ENCODE measurements at places on chromosomes 1 and 21.

DNA sequence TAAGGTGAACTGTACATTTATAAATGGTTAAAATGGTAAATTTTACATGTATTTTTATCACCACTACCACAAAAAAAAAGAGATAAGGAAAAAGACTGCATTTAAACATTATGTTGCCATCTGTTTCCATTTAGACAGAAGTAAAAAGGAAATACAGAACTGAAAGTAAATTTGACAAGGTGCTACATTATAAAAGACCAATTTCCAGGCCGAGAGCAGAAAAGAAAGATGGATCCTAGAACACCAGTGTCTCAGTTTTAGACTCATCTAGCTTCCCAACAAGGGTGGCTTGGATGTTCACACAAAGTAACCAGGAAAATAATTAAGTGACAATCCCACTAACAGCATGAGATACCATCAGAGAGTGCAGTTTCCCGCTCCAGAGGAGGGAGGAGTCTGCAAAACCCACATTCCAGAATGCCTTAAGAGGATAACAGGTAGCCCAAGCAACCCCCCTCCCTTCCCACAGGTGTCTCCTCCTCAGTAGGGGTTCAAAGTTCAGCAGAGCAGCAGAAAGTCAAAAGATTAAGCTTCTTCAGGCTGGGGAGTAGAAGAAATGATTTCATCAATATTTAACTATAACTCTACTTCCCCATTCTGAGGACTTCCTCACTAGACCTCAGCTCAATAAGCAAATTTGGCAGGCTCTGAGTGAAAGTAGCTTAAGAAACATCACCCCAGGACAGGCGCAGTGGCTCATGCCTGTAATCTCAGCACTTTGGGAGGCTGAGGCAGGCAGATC is 11.8 kb downstream of the TPM3 start:
- DNase-seq: peak; percentile 50

DNA sequence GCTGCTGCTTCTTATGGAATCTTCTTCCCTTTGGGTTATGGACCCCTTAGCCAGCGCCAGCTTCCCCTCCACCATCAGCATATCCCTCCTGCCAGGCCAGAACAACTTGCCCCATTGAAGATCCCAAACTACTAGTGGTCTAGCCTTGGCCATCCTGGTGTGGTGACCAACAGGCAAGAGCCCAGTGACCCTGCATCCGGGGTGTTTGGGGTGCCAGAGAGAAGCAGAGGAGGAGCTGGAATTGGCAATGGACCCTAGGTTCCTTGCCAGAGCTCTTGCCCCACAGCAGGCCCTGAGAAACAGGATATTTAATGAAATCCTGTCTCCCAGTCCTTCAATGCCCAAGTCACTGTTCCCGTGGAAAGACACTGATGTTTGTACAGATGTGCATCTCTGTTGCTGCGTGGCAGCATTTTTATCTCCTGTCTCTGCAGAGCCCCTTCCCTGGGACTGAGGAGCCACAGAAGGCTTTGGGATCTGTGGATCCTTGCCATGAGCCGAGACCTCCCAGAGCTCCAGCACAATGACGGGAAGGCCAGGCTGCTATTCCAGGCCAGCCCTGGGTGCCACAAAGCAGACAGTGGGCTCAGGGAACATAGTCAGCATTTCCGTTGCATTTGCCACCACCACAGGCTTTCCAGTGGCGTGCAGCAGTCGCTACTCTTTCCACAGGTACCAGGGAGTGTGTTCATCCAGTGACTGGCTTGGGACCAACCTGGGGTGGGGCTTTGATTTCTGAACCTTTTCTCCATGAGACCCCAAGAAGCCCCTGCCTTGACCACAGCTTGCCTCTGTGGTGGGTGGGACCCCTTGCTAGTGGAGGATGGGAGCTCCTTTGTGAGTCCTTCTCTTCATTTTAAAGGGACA is 21.6 kb downstream of the NAV1 start:
- no peak for DNase-seq

- DNase-seq: peak; percentile 68
Measured at GRCh38 chr1:155127105-155127966, at the start of gene EFNA1. EFNA1 (plus strand) TSS chr1:155127876; CDS start chr1:155127978, 102 bp downstream.

GRCh38 chr1:113353580-113353979 is 36.7 kb upstream of the MAGI3 start:
- no peak for DNase-seq

- no peak for DNase-seq
Measured at GRCh38 chr1:22665752-22666151, 12.7 kb downstream of the C1QB start.

GRCh38 chr1:6329851-6330250 is 63.7 kb downstream of the ACOT7 start:
- no peak for DNase-seq

GRCh38 chr1:25504706-25505595 is 38.5 kb upstream of the LDLRAP1 start:
- no peak for DNase-seq

DNA sequence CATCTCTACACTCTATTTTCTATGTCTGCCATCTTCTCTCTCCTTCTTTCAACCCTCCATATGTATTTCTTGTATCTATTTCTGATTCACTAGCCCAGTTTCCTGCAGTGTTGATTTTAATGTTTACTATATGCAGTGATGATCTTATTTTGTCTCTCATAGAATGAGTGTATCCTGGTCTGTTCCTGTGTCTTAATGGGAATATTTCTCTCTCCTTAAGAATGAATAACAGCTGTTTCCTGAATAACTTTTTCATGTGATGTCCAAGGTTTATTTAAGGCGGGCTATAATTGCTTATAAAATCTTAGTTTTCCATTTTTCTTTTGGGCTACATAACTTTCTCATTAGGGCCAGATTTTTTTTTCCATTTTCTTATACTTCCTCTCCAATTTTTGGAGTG is 144.5 kb downstream of the C1orf21 start:
- no peak for DNase-seq

GRCh38 chr1:159933347-159933746 is 8.0 kb upstream of the TAGLN2 start:
- no peak for DNase-seq

GRCh38 chr1:181094416-181095212 is 6.1 kb downstream of the IER5 start:
- no peak for DNase-seq

GRCh38 chr1:23964235-23964668 is 4.6 kb downstream of the PNRC2 start:
- DNase-seq: no peak

DNA sequence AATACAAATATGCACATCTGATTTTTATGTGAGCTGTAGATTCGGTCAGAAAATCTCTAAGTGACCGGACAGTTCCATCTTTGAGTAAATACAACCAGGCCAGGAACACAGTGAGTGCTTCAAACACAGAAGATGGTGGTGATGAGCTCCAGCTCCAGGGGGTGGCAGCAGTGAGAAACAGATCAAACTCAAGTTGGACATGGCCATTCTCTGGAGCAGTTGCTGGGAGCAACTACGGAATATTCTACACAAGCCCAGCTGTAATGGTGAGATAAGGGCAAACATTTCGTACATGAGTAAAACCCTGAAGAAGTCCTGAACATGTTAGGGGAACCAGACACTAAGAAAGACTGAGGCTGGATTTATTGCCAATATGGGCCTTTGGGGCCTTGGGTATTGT is 100.7 kb downstream of the BARHL2 start:
- no peak for DNase-seq

- no peak for DNase-seq
Measured at GRCh38 chr1:109570414-109570813, 22.0 kb downstream of the GNAI3 start.

DNA sequence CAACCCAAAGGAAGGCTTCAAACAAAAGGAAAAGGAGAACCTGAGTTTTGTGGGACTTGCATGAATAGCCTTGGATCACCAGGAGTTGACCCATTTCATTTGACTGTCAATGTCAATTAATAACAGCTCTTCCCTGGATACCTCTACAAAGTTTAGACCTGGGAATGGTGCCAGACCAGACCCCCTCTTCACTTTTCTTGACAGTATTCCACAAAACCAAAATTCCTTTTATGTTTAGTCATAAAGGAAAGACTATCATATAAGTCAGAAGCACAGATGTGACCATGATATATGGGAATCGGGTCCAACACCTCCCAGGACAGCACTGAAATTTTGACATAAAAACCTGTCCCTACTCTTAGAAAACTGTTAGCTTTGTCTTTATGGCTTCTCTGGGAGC is 191.8 kb downstream of the LYPLAL1 start:
- DNase-seq: no peak

GRCh38 chr1:235160383-235160956 is 580 bp downstream of the RBM34 start:
- DNase-seq: peak; percentile 61

DNA sequence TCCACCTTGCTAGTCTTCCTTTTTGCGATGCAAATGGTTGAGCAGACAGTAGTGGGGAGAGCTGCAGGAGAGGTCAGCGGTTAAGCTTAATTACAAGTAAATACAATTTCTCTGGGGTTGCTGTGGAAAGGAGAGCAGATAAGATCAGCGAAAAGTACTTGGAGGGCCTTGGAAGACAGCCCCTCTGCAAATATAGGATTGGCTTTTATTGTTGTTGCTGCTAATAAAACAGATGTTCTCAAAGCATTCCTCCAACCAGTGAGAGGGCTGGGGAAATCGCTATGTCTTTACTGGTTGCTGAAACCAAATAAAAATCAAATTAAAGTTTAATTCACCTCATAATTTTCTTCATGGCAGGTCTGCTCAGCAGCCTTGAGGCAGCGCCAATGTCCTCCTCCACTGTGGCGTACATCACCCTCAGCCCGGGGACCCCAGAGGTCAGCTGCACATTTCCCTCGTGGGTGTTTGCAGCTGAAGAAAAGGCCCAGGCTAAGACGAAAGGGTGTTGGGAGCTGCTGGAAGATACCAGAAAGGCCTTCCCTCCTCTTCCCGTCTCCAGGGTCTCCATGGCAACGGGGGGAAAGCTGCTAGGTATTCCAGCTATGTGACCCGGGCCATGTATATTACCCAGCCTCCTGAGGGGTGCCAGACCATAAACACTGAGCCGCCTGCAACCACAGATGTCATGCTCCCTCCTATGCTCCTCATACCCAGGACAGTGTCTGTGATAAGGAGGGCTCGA is 54.6 kb upstream of the POU2F1 start:
- DNase-seq: no peak

- no peak for DNase-seq
Measured at GRCh38 chr1:183282101-183282855, 96.2 kb downstream of the LAMC2 start.
